Bronchial epithelial cell (primary cell): ENCODE measurements at places on chromosomes 3 and 15.

- DNase-seq = no peak
Measured at GRCh38 chr15:72796515-72797337, 13.2 kb upstream of the ADPGK start.

- no peak for DNase-seq
Measured at GRCh38 chr3:74173090-74173489, 441.4 kb downstream of the CNTN3 start.

- DNase-seq = peak; percentile 78
Measured at GRCh38 chr3:8607234-8608040, 37.2 kb downstream of the SSUH2 start.

DNA sequence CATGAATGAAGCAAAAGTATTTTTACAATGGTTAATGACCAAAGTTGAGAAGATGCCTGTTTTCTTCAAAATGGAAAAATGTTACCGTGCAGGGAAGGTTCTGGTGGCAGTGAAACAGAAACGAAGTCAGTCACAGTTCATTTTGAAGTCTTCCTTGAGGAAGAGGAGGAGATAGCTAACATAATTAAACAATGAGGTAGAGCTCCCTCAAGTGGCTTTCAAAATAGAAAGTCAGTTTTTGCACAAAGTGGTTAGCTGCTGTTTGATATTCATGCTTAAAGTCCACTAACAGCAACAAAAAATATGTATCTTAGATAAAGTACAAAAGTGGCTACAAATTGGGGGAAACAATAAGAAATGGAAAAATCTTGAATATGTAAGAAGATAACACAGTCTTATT lies 87.3 kb downstream of the TFG start:
- peak; percentile 43 for DNase-seq

DNA sequence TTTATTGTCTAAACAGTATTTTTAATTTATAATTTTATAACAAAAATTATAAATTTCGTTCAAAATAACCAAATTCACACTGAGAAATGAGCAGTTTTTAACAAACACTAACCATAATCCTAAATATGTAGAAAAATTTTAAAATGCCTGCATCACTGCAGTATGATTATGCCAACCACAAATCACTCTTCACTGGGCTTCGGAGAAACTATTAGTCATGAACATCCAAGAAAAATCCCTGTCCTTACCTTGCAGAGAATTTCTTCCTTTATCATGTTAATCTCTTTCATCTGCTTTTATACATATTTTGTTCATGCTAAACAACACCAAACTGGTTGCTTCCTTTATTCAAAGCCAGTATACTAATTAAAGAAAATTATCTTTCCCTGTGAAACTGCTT lies 511.0 kb upstream of the ALCAM start:
- DNase-seq = peak; percentile 22
